ENCODE measurements at places on chromosomes 16 and 17.

GRCh38 chr16:76749780-76750375, 441.1 kb upstream of the MON1B start:
- no peak for DNase-seq

DNA sequence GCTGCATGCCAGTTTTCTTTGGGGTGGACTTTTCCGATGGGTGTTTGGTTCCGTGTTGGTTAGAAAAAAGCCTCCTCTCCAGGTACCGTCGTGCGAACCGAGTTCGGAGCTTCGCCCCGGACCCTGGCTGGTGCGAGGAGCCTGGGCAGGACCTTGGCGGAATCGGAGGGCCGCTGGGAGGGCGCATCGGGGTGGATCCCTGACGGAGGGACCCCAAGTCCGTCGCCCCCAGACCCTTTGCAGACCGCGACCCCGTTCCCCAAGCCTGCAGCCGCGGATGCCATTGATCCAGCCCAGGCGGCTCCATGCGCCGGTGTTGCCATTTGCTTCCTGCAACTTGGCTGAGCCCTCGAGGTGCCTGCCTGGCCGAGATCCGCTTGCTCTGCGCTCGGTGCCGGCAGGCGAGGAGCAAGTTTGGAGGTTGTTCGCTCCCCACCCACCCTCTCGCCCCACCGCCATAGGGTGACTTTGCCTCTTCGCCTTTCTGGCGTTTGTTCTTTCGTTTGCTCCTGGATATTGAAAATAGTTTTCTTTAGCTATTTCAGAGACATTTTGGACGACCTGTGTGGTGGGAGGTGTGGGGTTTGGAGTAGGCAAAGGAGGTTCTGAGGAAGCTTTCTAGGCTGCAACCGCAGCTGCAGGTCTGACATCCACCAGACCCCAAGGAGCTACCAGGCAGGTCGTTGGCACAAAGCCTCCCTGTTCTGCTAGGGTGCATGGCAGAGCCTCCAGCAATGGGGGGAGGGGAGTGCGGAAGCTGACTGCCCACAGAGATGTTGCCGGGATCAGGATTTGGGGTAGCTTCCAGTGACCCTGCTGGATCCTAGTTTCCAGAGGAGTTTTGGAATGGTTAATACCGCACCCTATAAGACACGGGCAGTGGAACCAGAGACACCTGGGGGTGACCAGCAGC, 58.2 kb downstream of the RAP1GAP2 start:
- no peak for DNase-seq

GRCh38 chr17:63514477-63514876, 8.7 kb upstream of the KCNH6 start:
- no peak for DNase-seq

GRCh38 chr16:73418051-73418450, 370.1 kb upstream of the ZFHX3 start:
- no peak for DNase-seq

DNA sequence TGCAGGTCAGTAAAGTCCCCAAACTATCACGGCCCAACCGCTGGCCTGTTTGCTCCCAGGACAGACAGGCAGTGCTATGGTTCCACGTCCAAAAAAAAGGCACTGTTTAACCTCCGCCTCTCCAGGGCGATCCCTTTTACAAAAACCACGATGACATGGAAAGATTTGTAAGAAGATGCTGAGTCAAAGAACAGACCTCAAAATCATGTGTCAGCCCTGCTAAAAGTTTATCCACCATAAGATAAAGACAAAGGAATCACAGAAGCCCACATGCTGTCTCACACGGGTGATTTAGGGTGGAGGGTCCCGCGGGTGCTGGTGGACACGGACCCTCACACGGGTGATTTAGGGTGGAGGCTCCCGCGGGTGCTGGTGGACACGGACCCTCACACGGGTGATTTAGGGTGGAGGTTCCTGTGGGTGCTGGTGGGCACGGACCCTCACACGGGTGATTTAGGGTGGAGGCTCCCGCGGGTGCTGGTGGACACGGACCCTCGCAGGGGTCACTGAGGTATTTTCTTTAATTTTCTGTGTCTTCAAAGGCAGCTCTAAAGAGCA, 117.2 kb upstream of the METRNL start:
- DNase-seq: peak; percentile 30
